Epithelial cell of proximal tubule (primary cell): ENCODE measurements at places on chromosomes 4 and X. TPM values are rescaled to one million over a fixed set of nuclear protein-coding genes. Genes with fewer than 3 reads are reported as not detected.

GRCh38 chr4:91904556-91904955 is 399.2 kb upstream of the GRID2 start:
- no peak for DNase-seq

GRCh38 chr4:10762561-10762960 is 78.0 kb upstream of the CLNK start:
- no peak for DNase-seq

SMR3B gene
- total RNA-seq: not detected in 2 replicates

CCSER1 gene
- total RNA-seq: 0.65 TPM in 1 of 2 replicates, not detected in the other

FABP2 gene
- not detected in 2 replicates for total RNA-seq
